Stimulated activated CD8-positive, alpha-beta memory T cell treated with anti-CD3 and anti-CD28 coated beads, Interleukin-15, amount 100 ng/mL, for 24 hours (primary cell): ENCODE measurements at places on chromosomes 5 and 9.

DNA sequence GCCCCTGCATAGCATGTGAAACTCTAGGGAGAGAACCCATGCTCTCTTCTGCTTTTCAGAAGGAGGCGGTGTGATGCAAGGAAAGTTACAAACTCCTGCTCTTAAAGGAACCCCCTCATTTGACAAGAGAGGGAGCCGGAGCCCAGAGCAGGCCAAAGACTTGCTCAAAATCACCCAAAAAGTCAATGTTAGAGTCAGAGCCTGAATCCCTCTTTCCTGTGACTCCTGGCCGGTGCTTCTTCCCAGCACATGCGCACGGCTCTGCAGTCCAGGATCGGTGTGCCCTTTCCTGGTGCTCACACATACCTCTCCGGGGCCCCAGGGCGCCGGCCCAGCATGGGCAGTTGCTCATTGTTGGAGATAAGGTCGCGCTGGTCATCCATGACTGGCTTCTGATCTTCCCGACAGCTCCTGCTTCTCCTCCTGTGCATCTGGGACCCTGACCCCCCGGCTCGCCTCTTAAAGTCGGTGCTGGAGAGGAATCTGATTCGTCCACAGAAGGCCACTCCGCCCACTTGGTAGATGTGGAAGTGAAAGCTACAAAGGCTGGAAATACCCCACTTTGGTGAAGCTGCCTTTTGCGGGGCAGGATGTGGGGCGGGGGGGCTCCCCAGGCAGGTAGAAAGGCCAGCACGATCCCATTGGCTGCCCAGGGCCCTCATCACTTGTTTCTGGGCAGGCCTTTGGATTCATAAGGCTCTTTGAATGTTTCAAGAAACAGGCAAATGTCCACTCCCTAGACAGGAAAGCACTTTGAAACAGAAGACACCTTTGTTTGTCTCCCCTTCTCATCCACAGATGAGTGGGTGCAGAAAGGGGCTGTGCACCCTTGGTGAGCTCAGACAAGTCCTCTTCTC, at the start of gene CD74:
CD74 (minus strand) TSS at position 592 of the 857 bp plus-strand sequence; CDS start at position 431, 161 bp downstream.
- peak; percentile 50 for DNase-seq

DNA sequence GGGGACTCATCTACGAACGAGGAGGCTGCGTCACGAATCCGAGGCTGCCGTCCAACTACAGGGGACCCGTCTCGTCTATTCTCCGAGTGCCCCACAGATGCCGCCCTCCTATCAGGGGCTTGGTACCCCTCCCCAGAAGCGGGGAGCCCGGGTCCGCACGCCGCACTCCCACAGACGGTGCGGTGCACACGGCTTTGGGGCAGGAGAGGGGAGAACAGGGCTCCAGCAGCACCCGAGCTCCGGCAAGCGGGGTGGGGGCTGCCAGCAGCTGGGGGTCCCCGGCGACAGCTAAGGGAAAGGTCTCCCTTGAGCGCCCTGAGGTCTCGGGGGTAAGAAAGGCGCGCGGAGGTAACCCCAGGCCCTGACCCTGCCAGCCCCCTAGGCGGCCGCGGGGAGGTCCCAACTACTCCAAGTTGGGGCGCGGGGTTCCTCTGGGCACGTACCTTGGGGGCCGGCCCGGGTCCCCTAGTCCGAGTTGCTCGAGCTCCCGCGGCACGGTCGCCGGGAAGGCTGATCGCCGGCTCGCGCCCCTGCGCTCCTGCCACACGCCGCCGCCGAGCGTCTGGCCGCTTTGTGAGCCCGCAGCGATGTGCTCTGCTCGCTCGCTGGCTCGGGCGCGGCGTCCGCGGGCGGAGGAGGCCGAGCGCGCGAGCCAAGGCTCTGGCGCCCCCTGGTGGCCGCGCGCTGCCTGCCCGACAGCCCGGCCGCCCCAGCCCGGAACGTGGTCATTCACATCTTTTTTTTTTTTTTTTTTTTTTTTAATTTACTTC, at the start of gene SPOCK1:
SPOCK1 (minus strand) TSS at position 591 of the 770 bp plus-strand sequence.
- DNase-seq, result peak; percentile 55

DNA sequence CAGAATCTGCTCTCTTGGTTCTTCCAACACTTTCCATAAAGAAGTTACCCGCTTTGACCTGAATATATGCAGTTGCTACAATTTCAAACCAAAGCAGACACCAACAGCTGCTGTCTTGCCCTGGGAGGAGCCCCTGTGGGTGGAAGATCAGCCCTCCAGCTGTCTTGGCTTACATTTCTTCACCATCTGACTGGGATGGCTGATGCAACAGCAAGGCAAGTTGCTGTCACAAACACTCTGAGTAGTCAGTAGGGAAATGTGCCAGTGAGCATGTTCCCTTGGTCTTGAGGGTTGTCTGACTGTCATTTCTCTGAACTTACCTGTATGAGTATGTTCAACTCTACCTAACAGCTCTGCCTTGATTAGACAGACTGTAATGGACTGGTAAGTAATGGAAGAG, 152.9 kb downstream of the SGCD start:
- DNase-seq, result no peak

- DNase-seq, result no peak
These were observed 87.4 kb downstream of the APBA1 start for GRCh38 chr9:69584759-69585158.

DNA sequence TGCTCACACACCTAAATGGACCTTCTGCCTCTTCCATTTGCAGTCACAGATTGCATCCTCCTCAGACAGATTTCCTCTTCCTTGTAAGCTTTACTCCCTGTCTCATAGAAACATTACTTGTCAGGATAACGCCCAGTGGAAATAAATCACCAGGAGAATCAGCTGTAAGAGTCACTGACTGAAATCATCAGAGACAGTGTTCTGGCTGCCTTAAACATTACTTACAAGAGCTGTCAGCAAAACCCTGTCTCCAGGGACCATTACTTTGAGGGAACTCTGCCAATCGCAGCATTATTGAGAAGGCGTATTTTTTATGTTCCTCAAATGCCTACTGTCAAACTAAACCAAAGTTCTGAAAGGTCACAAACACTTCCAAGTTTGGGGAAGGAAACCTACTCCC, 5.9 kb downstream of the DPYSL3 start:
- DNase-seq, result no peak

DNA sequence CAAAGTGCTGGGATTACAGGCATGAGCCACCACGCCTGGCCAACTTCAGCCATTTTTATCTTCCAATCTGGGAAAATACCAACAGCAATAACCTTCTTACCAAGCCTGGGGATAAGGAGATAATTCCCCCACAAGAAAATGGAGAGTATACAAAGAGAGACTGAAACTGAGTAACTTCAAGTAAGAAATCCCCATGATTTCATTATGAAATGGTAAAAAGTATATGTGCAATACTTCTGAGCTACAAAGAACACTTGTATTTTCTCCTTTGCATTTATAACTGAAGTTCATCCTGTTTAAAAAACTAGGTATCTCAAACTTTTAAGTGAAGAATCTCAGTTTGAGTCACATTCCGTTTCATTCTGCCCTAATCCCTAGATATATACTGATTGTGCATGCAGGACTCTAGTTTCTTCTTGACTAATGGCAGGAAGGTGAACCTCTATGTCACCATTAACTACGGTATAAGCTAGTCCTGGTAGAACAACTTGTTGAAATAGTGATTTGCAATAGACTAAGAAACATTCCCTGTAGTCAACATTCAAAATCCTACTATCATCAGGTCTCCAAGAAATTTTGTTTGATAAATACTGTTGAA, 2071.4 kb downstream of the MAT2B start:
- no peak for DNase-seq

DNA sequence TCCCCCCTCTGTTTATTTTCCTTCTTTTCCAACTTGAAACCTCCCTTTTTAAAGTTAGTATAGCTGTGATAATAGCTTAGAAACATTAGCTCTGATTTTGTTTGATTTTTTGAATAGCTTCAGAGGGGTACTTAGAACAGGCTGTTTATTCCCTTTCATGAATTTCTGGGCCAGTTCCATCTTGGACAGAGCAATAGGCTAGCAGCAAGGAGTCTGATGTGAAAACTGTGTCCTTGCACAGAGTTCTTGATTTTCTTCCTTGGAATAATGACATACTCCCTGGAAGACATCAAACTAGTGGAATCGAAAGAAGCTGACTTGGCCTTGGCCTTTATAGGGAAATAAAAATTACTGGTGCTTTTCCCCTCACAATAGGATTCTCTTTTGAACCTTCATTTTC, 32.9 kb downstream of the NTRK2 start:
- no peak for DNase-seq

DNA sequence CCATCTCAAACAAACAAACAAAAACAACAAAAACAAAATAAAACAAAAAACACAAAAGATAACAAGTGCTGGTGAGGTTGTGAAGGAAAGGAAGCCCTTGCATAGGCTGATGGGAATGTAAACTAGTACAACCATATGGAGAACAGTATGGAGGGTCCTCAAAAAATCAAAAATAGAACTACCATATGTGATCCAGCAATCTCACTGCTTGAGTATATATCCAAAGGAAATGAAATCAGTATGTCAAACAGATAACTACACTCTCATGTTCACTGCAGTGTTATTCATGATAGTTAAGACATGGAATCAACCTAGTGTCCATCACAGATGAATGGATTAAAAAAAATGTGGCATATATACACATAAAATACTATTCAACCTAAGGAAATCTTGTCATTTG, 395.7 kb upstream of the SLC24A2 start:
- no peak for DNase-seq

DNA sequence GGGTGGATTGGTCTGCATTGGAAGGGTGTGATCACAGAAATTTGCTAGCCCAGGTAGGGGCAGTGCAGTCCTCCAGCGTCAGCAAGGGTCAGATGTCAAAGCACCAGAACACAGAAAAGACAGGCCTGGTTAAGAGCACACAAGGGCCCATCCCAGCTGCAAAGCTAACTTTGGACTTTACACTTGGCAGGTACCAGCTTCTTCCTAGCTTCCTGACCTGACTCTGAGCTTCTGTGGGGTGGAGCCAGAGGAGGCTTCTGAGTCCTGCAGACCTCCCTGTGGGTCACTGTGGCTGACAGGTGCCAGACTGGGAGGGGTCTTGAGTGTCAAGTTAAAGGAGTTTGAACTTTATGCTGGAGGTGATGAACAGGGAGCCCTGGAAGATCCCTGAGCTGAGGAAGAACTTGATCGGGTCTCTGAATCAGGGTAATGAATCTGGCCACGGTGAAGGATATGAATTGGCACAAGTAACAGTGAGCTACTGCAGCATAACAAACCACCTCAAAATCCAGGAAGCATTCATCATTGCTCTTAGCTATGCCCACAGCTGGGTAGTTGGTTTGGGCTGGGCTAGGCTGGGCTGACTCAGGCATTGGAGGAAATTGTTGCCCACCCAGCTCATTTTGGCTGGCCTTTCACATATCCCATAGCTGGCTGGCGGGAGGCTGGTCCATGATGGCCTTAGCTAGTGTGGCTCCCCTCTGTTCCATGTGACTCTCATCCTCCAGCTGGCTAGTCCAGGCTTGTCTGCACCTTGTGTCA, 63.4 kb downstream of the BARX1 start:
- DNase-seq, result no peak
